ENCODE measurements at places on chromosomes 11 and 22.

DNA sequence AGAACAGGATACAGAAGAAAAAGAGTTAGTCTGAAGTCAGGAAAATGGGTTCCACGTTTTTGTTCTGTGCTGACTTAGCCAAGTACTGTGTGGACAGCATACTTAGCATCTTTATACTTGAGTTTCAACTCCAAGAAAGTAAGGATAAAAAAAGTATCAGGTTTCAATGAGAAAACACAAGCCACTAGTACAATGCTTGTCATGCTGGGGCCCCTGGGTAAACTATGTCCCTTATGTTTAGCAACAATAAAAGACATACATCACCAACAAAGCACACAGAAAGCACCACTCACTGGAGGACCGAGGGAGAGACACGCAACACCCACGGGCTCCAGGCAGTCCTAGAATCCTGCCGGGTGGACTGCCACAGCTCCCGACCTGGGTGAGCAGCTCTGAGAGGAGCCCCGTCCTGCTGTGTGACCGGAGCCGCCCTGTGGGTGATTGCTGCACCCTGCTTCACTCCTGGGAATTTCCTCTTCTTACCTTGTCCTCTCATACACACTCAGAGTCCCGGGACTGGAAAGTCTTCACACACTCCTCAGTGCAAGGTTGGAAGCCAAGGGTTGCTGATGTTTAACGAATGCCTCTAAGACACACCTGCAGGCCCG lies 890.5 kb downstream of the BRD1 start:
- no peak for DNase-seq

- peak; percentile 36 for DNase-seq
Observed at GRCh38 chr11:106159836-106160235, 82.4 kb downstream of the AASDHPPT start.

DNA sequence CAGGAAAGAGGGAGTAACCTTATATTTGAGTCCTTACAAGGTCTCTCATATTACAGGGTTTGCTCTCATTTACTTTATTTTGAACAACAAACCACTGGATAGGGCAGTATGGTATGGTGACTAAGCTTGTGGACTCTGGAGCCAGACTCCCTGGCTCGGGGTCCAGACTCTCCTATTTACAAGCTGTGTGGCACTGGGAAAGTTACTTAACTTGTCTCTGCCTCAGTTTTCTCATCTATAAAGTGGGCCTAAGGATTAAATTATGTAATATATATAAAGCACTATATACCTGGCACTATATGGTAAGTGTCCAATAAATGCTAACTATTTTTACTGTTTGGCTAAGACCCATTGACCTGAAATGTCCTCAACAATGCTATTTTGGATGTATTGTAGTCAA lies 1.7 kb upstream of the DCHS1 start:
- DNase-seq, result no peak

DNA sequence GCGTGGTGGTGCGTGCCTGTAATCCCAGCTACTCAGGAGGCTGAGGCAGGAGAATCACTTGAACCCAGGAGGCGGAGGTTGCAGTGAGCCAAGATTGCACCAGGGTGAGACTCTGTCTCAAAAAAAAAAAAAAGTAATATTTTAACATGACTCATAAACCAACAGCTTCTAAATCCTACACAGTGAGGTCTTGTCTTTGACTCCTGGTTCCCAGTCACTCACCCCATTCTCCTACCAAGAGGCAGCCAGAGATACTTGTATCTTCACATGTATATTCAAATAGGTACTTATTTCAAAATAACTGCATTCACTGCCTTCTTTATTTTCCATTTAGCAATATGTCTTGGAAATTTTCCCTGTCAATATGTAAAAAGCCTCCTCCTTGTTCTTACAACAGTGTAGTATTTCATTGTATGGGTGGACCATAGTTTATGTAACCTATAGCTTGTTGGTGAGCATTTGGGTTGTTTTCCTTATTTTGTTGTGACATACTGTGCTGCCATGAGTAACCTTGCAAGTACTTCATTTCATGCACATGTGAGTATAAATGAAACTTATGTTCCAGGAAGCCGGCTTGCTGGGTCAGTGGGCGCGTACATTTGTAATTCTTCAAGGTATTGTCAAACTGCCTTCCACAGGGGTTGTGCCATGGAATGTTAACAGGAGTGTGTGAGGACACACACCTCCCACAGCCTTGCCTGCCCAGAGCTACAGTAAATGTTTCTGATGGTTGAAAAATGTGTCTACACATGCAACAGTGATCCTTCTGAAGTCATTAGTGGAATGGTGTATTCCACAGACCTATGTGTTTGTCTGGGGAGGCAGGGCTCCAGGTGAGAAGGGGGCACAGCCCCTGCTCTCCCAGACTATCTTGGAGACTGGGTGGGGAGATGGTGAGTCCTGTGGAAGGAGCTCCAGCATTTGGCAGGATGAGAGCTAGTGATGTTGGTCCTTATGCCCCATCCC lies 47.9 kb downstream of the OSBP2 start:
- peak; percentile 27 for DNase-seq

GRCh38 chr11:128484172-128484571 lies 103.2 kb downstream of the ETS1 start:
- DNase-seq, result no peak

GRCh38 chr11:121645596-121645995 lies 192.8 kb upstream of the SORL1-AS1 start:
- no peak for DNase-seq

- no peak for DNase-seq
Observed at GRCh38 chr11:86793307-86793706, 7.0 kb upstream of the PRSS23 start.

DNA sequence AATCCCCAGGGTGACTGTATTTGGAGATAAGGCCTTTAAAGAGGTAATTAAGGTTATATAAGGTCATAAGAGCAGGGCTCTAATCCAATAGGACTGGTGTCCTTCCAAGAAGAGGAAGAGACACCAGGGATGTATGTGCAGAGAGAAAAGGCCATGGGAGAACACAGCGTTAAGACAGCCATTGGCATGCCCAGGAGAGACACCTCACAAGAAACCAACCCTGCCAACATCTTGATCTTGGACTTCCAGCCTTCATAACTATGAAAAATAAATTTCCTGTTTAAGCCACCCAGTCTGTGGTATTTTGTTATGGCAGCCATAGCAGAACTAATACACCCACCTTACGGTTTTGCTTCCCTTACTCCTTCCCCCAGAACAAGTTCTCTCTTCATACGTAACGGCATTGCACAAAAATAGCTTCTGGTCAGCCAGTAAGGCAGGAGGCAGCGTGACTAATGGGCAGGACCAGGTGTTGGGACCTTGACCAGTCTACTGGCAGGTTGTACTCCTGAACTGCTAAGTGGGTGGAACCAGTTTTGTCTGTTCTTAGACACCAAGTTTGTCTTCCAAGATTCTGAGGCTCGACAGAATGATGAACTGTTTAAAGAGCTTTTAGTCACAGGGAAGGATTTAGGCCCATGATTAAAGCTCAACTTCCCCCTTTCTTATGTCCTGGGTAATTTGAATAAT lies 31.9 kb upstream of the UPB1 start:
- no peak for DNase-seq

GRCh38 chr11:34335801-34336200 lies 22.0 kb downstream of the ABTB2 start:
- DNase-seq, result no peak

- DNase-seq, result no peak
Observed at GRCh38 chr22:37731804-37732471, 35.1 kb downstream of the TRIOBP start.

- DNase-seq, result no peak
Observed at GRCh38 chr22:36922711-36923110, 9.3 kb downstream of the CSF2RB start.
